ENCODE measurements at places on chromosomes 6 and 20.
A peak's percentile ranks its signal among the peaks of the same experiment; 100 is the strongest.

DNA sequence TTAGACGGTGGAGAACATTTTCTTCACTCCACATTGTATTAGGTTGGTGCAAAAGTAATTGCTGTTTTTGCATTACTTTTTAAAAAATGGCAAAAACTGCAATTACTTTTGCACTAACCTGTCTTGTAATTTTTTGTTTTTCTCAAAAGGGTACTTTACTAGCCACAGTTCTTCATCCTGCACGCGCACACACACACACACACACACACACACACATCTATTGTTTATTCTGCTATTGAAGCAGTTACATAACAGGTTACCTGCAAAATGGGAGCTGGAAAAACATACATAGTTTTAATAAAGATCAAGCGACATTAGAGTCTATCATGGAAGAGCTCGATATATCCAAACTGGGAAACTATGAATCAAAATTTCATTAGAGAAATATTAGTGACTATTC is 235.2 kb downstream of the SIM1 start:
- DNase-seq, result no peak

- DNase-seq, result no peak
Measured at GRCh38 chr6:119627908-119628669, 278.5 kb upstream of the MAN1A1 start.

GRCh38 chr6:170150590-170150945 is 140.3 kb downstream of the DLL1 start:
- no peak for DNase-seq

GRCh38 chr6:152572338-152573088 is 64.6 kb downstream of the SYNE1 start:
- DNase-seq, result no peak

DNA sequence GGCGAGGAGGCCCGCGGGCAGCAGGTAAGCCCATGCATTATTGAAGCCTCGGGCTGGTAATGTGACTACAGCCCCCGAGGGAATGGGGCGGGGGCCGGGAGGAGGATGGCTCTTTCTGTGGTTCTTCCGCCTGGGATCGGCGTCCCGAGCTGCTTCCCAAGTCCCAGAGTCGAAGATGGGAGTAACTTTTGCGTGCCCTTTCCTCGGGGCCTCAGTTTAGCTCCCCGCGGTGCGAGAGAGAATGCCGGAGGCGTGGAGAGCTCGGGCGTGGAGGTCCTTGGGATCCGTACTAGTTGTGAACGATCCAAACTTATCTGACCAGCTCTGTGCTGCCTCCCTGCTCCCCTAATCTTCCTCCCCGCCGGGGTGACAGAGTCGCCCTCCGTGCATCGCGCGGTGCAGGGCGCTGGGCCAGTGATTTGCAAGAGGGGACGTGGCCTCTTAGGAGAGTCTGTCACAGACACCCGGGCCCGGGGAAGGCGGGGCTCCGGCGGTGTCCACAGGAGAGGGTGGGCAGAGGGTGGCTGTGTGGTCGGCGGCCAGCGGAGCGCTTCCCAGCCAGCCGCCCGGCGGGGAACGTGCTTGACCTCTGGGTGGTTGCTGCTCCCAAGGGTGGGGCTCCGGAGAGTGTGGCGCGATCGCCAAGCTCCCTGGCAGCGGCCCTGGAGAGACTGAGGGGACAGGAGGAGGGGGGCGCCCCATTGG is 815 bp downstream of the UTRN start:
- peak; percentile 33 for DNase-seq

DNA sequence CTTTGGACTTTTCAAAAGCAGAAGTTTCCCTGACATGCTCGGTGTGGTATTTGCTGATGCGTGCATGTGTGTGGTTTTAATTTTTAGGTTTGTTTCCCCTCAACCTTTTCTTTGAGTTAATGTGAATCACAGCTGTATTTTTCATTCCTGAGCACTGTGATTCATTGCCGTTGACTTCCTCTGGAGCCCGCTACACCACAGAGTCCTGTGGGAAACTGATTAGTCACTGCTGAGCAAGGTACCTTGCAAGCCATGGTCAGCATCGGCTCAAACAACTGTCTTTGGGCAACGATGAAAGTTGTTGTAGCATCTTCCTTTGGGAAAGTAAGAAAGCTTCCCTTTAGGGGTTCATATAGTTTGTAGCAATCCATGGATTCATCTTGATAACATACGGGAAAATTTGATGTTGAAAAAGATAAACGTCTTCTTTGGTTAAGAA is 57.5 kb downstream of the RIN2 start:
- no peak for DNase-seq

DNA sequence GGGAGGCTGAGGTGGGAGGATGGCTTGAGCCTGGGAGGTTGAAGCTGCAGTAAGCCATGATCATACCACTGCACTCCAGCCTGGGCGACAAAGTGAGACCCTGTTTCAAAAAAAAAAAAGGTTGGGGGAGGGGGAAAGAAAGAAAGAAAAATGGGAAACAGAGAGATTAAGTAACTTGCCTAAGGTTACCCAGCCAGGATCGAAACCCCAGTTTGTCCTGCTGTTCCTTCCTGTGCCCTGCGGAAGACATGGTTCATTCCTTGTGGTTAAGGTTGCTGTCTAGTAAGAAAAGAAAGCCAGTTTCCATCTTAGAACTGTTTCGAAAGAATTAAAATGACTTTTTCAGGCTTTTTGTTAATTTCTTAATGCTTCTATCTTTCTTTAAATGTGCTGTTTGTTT is 29.8 kb downstream of the C6orf89 start:
- no peak for DNase-seq

GRCh38 chr6:83868639-83869038 is 9.2 kb downstream of the CYB5R4 start:
- no peak for DNase-seq

DNA sequence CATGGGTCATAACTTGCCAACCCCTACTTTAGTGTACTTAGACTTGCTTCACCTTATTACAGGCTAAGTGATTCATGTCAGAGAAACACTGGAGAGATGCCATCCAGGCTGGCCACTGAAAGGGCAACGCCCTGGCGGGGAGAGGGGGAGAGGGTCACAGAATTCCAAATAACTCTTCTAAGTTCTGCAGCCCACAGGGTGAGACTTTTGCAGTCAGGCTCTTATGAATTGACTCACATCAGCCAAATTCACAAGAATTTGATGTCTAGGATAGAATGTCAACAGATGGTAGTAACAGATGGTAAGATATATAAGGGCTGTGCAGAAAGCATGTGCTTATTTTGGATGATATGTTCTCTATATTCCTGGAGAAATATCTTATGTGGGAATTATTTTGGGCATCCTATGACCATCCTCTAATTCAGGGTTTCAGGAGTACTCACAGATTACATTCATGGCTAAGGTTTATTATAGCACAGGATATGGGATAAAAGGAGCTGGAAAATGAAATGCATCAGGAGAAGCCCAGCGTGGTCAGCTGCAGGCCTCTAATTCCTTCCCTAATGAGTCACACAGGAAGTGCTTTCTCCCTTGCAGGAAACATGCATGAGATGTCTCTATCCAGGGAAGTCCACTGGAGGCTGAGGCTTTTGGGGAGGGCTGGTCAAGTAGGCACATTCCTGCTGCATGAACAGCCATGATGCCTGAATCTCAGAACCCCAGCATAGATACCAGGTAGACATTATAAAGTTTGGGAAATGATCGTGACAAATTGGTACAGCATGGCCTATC is 58.7 kb upstream of the RIN2 start:
- no peak for DNase-seq

GRCh38 chr6:50185006-50185405 is 135.3 kb upstream of the DEFB112 start:
- DNase-seq, result no peak

- no peak for DNase-seq
Measured at GRCh38 chr6:76768556-76768955, 694.7 kb downstream of the HTR1B start.

DNA sequence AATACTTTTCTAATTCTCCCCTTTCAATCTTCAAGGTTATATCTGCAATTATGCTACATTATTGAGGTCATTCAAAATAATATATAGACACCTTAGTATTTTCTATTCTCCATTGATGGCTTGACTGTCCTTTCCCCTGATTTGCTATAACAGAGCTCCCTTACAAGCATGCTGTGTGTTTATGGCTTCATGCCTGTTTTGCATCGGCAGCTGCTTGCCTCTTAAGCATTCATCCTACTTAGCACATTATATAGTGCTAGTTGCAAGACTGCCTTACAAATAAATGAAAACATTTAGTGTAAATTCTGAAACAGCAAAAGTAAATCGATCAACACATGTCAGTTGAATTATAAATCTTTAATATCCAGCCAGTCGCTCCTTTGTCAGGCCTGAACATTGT is 476.2 kb upstream of the POU3F2 start:
- DNase-seq, result no peak

- DNase-seq, result no peak
Measured at GRCh38 chr6:13538084-13538483, 36.3 kb upstream of the SIRT5 start.

DNA sequence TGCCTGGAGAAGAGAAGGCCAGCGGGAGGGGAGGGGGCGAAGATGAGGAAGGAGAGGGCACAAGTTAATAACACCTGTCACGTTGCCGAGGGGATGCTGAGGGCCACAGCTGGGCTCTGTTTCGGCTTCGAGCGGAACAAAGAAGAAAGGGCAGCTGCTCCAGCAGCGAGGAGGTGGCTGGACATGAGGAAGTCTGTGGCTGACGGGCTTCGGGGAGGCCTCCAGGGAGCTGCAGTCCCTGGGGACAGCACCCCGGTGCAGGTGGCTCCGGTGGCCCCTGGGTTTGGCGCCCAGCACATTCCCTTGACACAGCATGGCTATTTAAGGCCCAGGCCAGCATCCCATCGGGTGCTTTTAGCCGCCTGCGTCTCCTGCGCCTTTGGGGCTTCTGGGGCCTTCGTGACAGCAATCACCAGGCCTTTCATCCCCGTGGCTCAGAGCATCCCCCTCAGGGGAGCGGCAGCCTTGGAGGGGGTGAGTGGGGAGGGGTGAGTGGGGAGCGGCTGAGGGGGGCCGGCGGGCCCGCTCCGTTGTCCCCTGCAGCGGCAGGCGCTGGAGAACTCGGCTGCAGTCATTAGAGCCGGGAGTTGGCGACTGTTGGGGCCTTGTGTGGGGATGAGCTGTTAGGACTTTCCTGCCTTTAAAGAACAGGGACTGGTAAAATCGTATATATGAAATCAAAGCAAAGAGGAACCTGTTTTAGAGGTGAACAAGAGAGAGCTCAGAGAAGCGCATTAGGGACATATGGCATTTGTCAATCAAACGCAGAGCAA is 99.0 kb downstream of the TMEM242 start:
- no peak for DNase-seq

- no peak for DNase-seq
Measured at GRCh38 chr6:104753251-104753650, 106.5 kb downstream of the HACE1 start.

DNA sequence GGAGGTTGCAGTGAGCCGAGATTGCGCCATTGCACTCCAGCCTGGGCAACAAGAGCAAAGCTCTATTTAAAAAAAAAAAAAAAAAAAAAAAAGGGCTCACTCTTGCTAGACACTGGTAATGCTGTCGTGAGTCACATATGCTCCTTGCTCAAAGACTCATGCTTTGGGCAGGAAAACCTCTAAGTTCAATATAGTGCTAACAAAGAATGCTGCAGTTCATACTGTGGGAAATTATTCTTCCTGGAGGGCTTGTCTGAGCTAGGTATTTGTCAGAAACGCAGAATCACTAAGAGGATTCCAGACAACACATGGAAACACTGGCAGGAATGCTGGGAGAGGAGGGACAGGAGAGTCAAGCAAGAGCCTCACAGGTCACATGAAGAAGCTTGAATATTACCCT is 2.3 kb upstream of the LYRM2 start:
- DNase-seq, result no peak

DNA sequence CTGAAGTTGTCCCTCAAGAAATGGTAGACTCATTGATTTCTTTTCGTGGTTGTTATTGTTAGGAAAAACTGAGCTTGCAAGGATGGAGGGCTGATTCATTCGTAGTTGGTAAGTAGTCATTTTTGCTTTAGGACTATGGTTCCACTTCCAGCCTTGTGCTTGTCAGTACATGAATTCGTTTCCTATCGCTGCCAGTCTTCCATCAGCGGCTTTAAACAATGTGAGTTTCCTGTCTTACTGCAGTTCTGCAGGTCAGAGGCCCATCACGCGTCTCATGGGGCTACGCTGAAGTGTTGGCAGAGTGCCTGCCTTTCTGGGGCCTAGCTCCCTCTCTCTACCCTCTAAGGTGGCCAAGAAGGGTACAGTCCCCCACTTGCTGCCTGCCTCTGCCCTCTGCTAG is 11.4 kb upstream of the MDFI start:
- DNase-seq, result no peak

DNA sequence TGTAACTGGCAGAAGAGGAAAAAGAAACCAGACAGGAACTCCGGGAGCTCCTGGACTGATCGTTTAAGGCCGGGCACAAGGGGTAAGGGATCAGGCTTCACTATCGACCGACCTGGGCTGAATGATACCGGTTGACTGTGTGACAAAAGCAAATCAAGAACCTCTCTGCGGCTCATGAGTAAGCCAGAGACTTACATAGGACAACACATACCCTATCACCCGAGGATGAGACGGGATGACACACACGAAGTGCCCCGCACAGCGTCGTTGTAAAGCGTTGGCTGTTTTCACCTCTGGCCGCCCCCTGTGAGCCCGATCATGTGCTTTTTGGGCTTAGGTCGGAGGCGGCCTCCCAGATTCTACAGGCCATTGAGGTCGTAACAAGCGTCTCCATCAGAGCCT is 695 bp upstream of the TGIF2 start:
- peak; percentile 56 for DNase-seq

- no peak for DNase-seq
Measured at GRCh38 chr6:2859185-2859700, 17.6 kb upstream of the SERPINB1 start.

GRCh38 chr6:35497571-35498421 is 917 bp upstream of the TEAD3 start:
- DNase-seq, result peak; percentile 31

DNA sequence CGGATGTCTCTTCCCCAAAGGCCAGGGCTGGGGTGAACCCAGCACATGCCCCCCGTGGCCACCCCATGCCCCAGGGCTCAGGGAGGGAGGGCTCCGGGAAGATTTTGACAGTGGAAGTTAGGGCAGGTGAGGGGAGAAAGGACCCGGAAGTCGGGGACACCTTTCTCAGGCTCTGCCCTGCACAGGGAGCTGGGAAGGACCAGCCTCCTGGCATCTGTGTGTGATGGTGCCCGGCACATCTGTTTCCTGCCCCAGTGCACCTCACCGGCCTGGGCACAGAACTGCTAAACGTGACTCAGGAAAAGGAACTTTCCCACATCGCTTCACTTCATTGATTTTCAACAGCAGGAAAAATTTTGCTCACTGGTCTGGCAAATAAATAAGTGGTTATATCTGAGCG is 141.1 kb upstream of the AFDN start:
- no peak for DNase-seq

- no peak for DNase-seq
Measured at GRCh38 chr20:57584768-57585461, 24.0 kb downstream of the PCK1 start.

DNA sequence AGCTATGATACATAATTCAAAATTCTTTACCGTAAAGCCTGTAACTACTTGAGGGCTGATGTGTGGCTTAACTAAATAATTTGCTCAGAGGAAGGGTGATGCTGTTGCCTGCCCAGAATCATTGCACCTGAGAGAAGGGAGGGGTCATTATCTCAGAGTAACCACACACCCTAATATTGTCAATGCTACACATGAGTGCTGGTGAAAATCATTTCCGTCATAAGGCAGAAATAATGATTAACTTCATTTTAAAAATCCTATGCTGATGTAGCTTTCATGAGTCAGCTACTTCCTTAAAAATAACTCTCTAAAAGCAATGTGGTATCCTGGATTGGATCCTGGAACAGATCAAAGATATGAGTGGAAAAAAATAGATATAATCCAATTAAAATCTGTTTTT is 146.4 kb upstream of the FAM83B start:
- DNase-seq, result no peak
